ENCODE measurements at places on chromosomes 1 and 21.

DNA sequence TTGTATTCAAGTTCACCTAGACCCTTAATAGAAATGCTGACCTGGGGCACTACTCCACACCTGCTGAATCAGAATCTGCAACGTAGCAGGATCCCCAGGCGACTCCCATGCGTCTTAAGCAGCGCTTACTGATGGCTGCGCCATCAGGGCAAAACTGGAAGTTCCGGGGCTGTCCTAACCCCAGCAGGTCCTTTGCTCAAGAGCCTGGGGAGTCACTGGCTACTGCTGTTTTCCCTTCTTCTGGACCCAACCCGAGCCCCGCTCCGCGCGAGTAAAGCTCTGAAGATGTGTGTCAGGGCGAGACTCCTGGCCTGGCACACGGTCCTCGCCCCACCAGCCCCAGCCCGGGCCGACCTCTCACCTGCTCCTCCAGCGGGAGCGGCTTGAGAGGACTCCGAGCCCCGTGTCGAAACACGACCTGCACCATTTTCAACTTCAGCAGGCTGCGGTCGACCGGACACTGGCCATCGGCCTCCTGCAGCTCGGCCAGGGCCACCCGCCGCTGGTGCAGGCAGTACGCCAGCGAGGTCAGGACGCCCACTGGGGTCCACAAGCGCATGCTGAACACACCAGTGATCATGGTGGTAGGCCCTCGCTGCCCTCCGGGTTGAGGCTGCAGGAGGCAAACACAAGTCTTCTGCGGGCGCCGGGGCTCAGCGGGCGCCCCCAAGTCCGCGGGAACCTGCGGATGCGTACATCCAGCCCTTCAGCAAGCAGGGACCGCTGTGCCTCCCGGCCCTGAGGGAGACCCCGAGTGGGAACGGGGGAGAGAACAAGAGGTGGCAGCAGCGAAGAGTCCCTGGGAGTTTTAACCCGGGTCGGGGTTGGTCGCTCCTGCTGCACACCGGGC is 630 bp downstream of the ACP6 start:
- no peak for DNase-seq

DNA sequence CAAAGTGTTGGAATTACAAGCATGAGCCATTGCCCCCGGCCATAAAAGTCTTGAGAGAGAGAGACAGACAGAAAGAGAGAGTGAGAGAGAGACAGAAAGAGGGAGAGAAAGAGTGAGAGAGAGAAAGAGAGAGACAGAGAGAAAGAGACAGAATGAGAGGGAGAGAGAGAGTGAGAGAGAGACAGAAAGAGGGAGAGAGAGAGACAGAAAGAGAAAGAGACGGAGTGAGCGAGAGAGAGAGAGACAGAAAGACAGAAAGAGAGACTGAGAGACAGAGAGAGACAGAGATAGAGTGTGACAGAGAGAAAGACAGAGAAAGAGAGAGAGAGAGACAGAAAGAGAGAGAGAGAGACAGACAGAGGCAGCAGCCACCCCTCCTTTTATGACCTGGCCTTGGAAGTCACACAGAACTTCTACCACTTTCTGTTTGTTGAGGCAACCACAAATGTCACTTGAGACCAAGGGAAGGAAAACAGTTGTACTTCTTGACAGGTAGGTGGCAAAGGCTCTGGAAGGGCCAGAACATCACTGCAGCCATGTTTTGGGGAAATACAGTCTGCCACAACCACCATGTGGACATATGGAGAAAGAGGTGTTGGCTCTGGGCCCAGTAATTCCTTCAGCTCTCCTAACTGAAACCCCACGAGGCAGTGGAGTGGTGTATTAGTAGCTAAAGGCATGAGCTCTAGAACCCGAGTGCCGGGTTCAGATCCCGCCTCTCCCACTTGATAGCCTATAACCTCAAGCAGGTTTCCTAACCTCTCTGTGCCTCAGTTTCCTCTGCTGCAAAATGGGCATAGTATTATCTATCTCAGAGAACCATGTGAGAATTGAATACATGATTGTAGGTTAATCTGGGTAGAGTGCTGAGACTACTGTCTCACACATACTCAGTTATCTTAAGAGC is 50.6 kb downstream of the TNFRSF8 start:
- no peak for DNase-seq

- no peak for DNase-seq
Measured at GRCh38 chr1:32770741-32771548, 46.2 kb downstream of the YARS1 start.

- no peak for DNase-seq
Measured at GRCh38 chr1:933603-933940, 9.8 kb downstream of the SAMD11 start.

DNA sequence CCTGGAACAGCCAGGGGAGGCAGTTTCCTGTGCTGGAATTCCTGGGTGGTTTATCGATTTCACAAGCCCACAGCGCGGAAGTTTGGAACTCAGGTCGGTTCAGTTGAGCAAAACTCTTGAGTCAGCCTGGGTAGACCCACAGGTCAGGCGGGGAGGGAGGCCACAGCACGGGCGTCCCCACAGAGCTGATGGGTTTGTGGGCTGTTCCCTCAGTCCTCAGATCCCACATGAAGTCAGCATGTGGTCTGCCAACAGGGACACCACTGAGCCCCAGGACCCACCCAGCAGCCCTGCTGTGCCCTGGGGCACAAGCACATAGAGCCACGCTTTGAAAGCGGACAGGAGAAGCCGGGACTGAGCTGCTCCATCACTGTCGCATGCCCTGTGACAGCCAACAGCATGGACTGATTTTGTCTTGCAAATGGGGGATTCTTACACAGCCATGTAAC is 17.4 kb downstream of the BMP8A start:
- no peak for DNase-seq

GRCh38 chr1:25854554-25854953 is 4.7 kb downstream of the AUNIP start:
- DNase-seq, result no peak

DNA sequence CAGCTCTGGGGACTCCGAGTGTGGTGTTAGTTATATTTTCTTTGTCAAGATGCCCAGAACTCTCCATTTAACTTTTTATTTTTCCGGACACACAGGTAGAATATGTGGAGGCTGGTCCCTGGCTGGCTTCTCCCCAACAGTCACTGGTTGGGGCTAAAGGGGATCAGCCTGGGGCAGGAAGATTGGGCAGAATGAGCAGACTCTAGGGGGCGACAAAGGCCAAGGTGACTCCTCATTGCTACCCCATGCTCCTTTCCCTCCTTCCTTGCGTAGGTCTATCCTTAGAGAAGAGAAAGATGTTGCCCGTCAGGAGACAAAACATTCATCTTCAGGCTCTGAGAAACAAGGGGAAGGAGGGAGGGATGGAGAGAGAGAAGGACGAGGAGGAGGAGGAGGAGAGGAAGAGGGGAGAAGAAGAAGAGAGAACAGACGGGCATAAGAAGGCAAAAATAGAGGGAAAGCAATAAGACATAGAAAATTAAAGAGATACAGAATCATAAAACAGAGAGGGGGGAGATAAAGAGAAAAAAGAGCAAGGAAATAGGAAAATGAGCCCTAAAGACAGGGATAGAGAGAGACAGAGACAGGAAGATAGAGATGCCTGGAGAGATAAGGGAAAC is 89.9 kb downstream of the FOXD2 start:
- DNase-seq, result no peak

Data from stimulated activated CD4-positive, alpha-beta T cell treated with anti-CD3 and anti-CD28 coated beads, TNF-alpha, amount 100 ng/mL, for 1 hour (primary cell).